Umbilical cord (tissue), 2 donors: ENCODE measurements at places on chromosomes 7 and 10. TPM values are rescaled to one million over a fixed set of nuclear protein-coding genes. Genes with fewer than 3 reads are reported as not detected.

The PBLD gene
- 8.9 TPM for total RNA-seq

GRCh38 chr7:80895056-80895455 is 23.8 kb downstream of the SEMA3C start:
- DNase-seq: no peak

- DNase-seq: no peak
These were observed 352.8 kb upstream of the PODXL start for GRCh38 chr7:131909151-131909768.

GRCh38 chr7:126699707-126700106 is 553.0 kb downstream of the GRM8 start:
- no peak for DNase-seq

DNA sequence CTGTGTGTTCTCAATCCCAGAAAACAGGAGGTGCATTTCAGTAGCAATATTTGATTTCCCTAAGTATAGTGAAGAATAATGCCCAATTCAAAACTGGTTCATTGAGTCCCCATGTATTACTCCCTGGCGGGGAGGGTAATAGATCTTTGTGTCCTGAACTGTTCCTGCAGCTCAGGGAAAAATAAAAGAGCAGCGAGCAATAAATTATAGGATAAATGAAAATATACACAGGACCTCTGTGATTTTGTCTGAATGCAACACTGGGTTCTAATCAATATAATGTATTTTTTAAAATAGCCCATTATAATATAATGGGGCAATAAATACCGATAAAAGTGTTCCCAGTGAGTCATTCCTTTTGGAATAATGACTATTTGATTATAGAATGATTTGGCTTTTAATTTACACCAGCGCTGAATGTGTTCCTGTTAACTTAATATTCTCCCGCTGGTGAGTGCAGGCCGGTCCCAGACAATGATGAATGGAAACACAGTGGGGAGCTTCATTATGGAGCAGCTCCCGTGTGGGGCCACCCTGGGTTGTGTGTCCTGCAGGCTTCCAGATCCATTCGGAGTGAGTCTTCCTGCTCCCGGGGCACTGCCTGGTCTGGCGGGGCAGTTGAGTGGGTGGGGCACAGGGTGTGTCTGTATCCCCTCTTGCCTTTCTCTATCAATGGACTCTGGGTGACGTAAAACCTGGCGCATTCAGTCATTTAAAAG is 263.1 kb downstream of the ACTR3B start:
- DNase-seq: no peak

- no peak for DNase-seq
These were observed 12.6 kb downstream of the PDGFA start for GRCh38 chr7:506921-507622.

DNA sequence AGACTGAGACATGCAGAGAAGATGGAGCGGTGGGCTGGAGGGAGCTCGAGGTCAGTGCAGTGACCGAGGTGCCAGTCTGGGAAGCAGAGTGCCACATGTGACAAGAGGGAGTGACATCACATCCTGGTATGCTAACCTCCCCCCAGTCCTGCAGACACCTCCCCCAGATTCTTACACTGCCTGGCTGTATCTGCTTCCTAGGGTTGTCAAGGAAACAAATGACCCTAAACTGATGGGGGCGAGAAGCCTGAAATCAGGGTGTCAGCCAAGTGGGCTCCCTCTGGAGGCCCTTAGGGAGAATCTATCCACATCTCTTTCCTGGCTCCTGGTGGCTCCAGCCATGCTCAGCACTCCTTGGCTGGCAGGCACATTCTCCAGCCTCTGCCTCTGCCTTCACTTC is 316.1 kb upstream of the ZMIZ1 start:
- no peak for DNase-seq

- DNase-seq: no peak
These were observed 371.4 kb upstream of the MGMT start for GRCh38 chr10:129095680-129096064.

The TMEM178B gene
- 2.2 TPM for total RNA-seq
